Activated naive CD8-positive, alpha-beta T cell treated with anti-CD3 and anti-CD28 coated beads, Interleukin-2, amount 10 ng/mL, durations not matched to agents 7 days and 5 days (primary cell): ENCODE measurements at places on chromosomes 7 and 10.
A peak's percentile ranks its signal among the peaks of the same experiment; 100 is the strongest.

DNA sequence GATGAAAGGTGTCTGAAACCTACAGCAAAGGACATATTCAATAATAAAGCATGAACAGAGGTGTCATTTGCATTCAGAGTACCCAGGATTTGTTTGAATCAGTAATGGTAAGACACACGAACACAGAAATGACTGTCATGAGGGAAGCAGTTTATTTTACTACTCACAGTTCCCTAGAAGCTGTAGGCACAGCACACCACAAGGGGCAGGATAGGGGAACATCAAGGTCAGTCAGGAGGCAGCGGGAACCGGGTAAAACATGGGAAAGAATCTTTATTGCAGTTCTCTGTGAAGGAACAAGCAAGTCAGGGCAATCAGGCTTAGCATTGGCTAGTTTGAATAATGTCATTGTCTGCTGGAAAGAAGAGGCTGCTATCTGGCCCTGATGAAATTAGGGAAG is 70.2 kb upstream of the PDSS1 start:
- no peak overlapping the region for H3K4me3 ChIP-seq
- H3K36me3 ChIP-seq: peaks cover 3% of the 10 kb centered on the region
- no peak for DNase-seq
- peaks cover 31% of the 10 kb centered on the region for H3K27me3 ChIP-seq

- DNase-seq: no peak
- no peak overlapping the region for H3K4me3 ChIP-seq
- H3K27me3 ChIP-seq: peaks cover 4% of the 10 kb centered on the region
- no peaks in the 10 kb centered on the region for H3K4me1 ChIP-seq
- no peaks in the 10 kb centered on the region for H3K36me3 ChIP-seq
These were observed 48.5 kb upstream of the KCNMA1 start for GRCh38 chr10:77686096-77686495.

DNA sequence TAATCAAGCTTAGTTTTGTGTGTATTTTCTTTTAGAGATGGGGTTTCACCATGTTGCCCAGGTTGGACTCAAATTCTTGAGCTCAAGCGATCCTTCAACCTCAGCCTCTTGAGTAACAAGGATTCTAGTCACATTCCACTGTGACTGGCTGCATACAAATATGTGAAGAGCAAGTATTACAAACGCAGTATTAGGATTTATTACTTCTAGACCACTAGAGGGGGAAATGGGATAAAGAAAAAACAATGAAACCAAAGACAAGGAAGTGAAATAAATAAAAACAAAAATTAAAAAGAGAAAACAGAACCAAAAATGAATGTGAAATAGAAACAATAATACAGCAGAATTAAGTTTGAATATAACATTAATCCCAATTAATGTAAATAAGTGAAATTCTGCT is 308.7 kb downstream of the ANKRD30A start:
- no peaks in the 10 kb centered on the region for H3K27me3 ChIP-seq
- H3K27ac ChIP-seq: no peak overlapping the region
- no peak for DNase-seq
- no peaks in the 10 kb centered on the region for H3K36me3 ChIP-seq

GRCh38 chr10:113126229-113127201 is 176.5 kb downstream of the TCF7L2 start:
- DNase-seq: peak; percentile 69
- H3K27ac ChIP-seq: no peak overlapping the region
- H3K4me3 ChIP-seq: peak overlapping the region; percentile 36
- H3K27me3 ChIP-seq: peaks cover 51% of the 10 kb centered on the region
- H3K4me1 ChIP-seq: peaks cover 2% of the 10 kb centered on the region
- no peaks in the 10 kb centered on the region for H3K36me3 ChIP-seq

GRCh38 chr10:44845361-44846175 is 65.6 kb upstream of the TMEM72 start:
- H3K27ac ChIP-seq: no peak overlapping the region
- H3K4me1 ChIP-seq: no peaks in the 10 kb centered on the region
- no peak for DNase-seq
- peaks cover 10% of the 10 kb centered on the region for H3K27me3 ChIP-seq

DNA sequence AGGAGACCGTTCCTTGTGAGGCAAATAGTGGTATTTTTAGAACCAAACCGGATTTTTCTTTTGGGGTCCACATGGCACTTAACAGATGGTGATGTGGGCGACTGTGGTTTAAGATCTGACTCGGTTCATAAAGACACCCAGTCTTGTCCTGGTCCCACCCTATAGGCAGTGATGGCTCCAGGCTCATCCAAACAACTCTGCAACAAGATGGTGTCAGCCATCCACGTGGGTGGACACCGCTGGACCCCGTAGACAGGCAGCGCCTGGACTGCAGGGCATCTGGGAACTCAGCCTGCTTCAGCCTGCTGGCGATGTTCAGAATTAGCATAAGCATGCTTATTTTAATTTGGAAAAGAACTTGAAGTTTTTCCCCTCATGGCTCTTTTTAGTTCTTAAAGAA is 258.4 kb upstream of the FZD1 start:
- DNase-seq: no peak
- no peak overlapping the region for H3K27ac ChIP-seq
- no peaks in the 10 kb centered on the region for H3K4me1 ChIP-seq
- no peak overlapping the region for H3K4me3 ChIP-seq
- H3K27me3 ChIP-seq: no peaks in the 10 kb centered on the region
- no peaks in the 10 kb centered on the region for H3K36me3 ChIP-seq

- no peaks in the 10 kb centered on the region for H3K27me3 ChIP-seq
- H3K27ac ChIP-seq: no peak overlapping the region
- H3K36me3 ChIP-seq: no peaks in the 10 kb centered on the region
These were observed 539.2 kb upstream of the POT1 start for GRCh38 chr7:125468855-125469174.

DNA sequence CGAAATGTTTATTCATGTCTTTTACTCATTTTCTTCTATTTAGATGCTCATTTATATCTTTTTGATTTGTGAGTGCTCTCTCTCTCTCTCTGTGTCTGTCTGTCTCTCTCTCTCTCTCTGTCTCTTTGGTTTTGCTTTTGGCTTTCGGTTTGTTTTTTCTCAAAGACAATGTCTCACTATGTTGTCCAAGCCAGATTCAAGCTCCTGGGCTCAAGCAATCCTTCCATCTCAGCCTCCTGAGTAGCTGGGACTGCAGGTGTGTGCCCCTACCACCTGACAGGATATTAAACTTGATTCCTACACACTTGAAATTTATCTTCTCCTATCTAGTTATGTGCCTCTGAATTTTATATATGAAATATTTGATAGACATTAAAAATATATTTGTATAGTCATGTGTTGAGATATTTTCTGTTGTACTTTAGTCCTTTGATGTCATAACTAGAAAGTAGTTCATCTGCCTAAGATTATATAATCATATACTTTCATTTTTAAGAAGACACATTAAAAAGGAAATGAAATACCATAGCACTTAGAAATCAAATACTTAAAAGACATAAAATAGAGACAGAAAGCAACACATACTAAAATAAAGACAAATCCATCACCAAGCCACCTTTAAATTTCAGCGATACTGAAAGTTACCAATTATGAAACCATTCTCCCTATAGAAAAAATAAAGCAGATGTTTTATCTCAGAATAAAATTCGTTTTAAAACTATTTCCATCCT is 68.1 kb upstream of the SFMBT2 start:
- no peak for DNase-seq
- no peaks in the 10 kb centered on the region for H3K27me3 ChIP-seq
- peaks cover 58% of the 10 kb centered on the region for H3K4me1 ChIP-seq
- peak overlapping the region; percentile 76 for H3K4me3 ChIP-seq

DNA sequence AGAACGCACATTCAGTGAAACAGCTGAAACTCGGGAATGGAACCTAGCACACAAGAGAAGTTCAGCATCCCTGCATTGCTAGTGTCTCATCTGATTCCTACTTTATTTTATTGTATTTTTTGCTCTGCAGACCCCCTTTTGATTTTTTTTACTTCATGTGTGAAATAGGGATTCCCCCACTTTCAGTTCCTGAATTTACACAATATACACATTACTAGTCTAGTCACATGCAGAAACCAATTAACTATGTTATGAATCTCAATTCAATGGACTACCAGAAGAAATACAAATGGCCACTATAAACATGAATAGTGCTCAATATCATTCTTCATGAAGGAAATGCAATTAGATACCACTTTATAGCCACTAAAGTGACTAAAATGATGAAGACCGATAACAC is 386.1 kb upstream of the COBL start:
- no peaks in the 10 kb centered on the region for H3K36me3 ChIP-seq
- H3K4me1 ChIP-seq: no peaks in the 10 kb centered on the region
- H3K27ac ChIP-seq: no peak overlapping the region
- H3K4me3 ChIP-seq: no peak overlapping the region
- no peak for DNase-seq

DNA sequence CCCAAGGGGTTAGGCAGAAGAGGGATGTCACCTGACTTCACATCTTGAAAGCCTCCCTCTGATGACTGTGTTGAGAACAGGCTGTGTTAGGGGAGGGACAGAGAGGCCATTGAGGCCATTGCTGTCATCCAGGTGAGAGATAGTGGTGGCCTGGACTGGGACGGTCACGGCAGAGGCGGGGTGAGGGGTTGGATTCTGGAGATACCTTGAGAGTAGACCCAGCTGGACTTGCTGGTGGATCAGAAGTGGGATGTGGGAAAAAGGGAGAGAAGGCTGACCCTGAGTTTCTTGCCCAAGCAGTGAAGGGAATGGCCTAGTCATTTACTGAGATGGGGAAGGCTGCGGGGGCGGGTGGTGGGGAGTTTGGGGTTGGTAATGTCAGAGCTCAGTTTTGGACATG is 13.6 kb downstream of the MTURN start:
- no peak overlapping the region for H3K27ac ChIP-seq
- no peaks in the 10 kb centered on the region for H3K27me3 ChIP-seq
- no peak overlapping the region for H3K4me3 ChIP-seq
- peaks cover 14% of the 10 kb centered on the region for H3K4me1 ChIP-seq
- no peaks in the 10 kb centered on the region for H3K36me3 ChIP-seq

- H3K36me3 ChIP-seq: peaks cover 38% of the 10 kb centered on the region
- peaks cover 49% of the 10 kb centered on the region for H3K4me1 ChIP-seq
- peak; percentile 82 for DNase-seq
- H3K27ac ChIP-seq: peak overlapping the region; percentile 99
- no peaks in the 10 kb centered on the region for H3K27me3 ChIP-seq
- H3K4me3 ChIP-seq: peak overlapping the region; percentile 94
These were observed 1.5 kb downstream of the PVRIG start for GRCh38 chr7:100221231-100221718.

GRCh38 chr10:123402656-123403055 is 248.5 kb downstream of the BUB3 start:
- H3K27me3 ChIP-seq: no peaks in the 10 kb centered on the region
- no peak for DNase-seq
- H3K27ac ChIP-seq: no peak overlapping the region
- H3K4me3 ChIP-seq: no peak overlapping the region
- no peaks in the 10 kb centered on the region for H3K4me1 ChIP-seq
- peaks cover 2% of the 10 kb centered on the region for H3K36me3 ChIP-seq
